ENCODE measurements at places on chromosomes 3 and 15.

- no peak for DNase-seq
Measured at GRCh38 chr15:76575679-76576078, 239.1 kb downstream of the ISL2 start.

DNA sequence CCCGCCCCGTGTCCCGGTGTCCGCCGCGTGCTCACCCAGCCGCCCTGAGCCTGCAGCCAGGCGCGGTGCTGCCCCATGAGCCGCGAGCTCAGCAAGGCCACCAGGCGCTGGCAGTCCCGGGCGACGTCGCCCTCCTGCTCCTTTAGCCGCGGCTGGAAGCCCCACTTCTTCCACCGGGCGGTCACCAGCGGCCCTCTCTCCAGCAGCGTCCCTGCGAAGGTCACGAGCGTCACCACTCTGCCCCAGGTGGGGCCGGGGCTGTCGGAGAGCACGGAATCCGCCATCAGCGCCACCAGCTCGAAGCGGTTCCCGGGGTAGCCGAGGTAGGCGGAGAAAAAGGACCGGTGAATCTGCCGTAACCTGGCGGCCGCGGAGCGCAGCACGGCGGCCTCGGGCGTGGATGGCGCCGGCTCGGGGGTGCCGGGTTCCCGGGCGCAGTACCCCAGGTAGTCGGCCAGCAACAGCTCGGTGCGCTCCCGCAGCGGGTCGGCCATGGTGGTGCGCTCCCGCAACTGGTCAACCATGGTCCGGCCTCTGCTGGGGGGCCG, 298 bp downstream of the BCL2L10 start:
- DNase-seq: no peak

- no peak for DNase-seq
Measured at GRCh38 chr3:143769616-143770015, 78.7 kb downstream of the SLC9A9 start.

GRCh38 chr3:101011136-101011535, 17.9 kb upstream of the ABI3BP start:
- DNase-seq: no peak

- no peak for DNase-seq
Measured at GRCh38 chr15:77292969-77293558, 126.8 kb downstream of the PEAK1 start.

- no peak for DNase-seq
Measured at GRCh38 chr15:72852273-72852672, 68.7 kb upstream of the ADPGK start.

- DNase-seq: no peak
Measured at GRCh38 chr3:170680593-170680992, 94.7 kb upstream of the SLC7A14 start.
